Left colon (tissue), 2 donors: ENCODE measurements at places on chromosomes 5 and 9.

DNA sequence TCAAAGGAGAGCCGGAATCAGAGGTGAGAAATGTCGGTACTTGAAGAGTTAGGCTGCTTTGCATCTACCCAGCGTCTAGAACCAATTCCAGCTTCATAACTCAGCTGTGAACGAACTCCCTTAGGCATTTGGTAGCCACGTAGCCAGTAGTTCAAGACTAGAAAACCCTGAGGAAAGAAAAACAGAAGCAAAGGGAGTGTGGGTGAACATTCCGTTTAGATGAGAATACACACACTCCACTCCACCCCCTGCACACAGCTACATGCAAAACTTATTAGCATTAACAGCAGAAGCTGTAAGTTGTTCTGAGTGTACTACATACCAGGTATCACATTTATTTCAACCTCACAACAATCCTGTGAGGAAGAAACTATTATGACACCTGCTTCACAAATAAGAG is 78.3 kb downstream of the SMIM23 start:
- DNase-seq, result no peak

- no peak for DNase-seq
These were observed 54.5 kb upstream of the TGFBR1 start for GRCh38 chr9:99050292-99050911.

GRCh38 chr5:119058979-119059529 is 11.8 kb upstream of the DMXL1 start:
- no peak for DNase-seq

DNA sequence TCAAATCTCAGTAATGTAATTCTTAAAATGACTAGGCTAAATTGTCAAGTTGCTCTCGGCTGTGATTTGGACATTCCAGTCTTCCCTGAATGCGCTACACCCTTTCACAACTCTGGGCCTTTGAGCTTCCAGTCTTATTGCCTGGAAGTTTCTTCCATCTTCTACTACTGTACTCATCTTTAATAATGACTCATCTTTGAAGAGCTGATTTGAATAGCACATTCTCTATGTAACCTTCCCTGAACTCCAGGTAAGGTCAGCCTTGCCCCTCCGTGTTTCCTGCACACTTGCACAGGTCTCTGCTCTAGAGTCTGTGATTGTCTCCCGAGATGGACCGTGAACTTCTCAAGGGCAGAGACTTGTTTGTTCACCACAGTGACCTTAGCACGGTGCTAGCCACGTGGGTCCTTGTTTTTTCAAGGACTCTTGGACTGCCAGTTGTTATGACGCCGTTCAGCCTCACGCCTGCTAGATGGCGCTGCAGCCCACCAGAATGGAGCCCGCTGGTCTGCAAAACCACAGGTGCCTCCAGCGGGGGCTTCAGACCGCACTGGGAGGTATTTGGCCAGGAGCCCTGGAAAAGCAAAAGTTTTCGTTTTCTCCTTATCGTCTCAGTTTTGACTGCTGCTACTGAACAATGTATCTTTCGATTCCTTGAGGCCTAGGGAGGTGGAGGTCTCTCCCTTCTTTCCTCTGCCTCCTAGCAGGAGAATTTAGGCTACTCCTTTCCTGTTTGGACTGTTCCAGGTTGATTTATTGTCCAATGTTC is 44.4 kb downstream of the SEC61B start:
- DNase-seq, result peak; percentile 34

GRCh38 chr5:143649937-143650621 is 161.9 kb upstream of the HMHB1 start:
- no peak for DNase-seq

DNA sequence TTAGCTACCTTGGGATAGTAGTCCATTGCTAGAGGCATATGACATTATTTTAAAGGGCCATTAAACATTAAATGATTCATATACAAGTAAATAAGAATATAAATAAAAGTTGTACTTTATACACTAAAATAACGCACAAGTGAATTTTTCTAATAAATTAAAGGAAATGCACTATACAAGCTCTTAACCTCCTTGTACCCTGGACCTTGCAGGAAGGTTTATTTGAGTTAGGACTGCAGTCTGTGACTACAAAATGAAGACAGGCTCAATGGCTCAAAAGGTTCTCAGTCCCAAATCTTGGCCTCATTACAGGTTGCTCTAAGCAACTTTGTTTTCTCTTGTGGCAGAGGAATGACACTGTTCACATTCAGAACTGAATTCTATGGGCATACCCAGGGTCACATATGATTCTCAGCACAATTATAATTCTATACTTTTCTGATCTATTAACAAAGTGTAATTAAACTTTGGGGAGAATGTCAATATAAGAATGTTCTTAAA is 34.4 kb downstream of the FEM1C start:
- no peak for DNase-seq

- DNase-seq, result no peak
These were observed 250.0 kb upstream of the MPDZ start for GRCh38 chr9:13529321-13530104.
